T-cell (primary cell): ENCODE measurements at places on chromosomes 6 and 20. TPM values are rescaled to one million over a fixed set of nuclear protein-coding genes. Genes with fewer than 3 reads are reported as not detected.

Gene ZNF451
- total RNA-seq: 124 TPM

Gene SLC24A3
- total RNA-seq: 0.07 TPM

Gene TMEM74B
- total RNA-seq: not detected

GRCh38 chr6:142284419-142284818 lies 17.4 kb upstream of the ADGRG6 start:
- no peaks in the 10 kb centered on the region for H3K36me3 ChIP-seq
- H3K4me3 ChIP-seq: no peak overlapping the region
- H3K27me3 ChIP-seq: no peaks in the 10 kb centered on the region
- no peak overlapping the region for H3K27ac ChIP-seq

Gene SLC17A3
- not detected for total RNA-seq

DNA sequence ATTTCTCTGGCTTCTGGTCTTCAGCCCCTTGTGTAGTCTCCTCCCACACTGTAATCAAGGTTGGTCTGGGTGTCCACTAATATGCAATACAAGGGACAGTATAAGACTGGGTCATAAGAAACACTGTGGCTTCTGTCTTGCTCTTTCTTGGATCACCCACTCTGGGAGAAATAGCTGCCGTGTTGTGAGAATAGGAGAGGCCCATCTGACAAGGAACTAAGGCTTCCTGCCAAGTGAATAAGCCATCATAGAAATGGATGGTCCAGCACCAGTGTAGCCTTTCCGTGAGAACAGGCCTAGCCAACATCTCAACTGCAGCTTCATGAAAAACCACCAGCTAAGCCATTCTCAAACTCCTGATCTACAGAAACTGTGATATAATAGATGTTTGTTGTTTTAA lies 23.3 kb downstream of the BAG2 start:
- no peaks in the 10 kb centered on the region for H3K36me3 ChIP-seq
- no peak for DNase-seq
- no peaks in the 10 kb centered on the region for H3K4me1 ChIP-seq
- H3K27ac ChIP-seq: no peak overlapping the region
- H3K4me3 ChIP-seq: no peak overlapping the region
- no peaks in the 10 kb centered on the region for H3K27me3 ChIP-seq

- H3K36me3 ChIP-seq: no peaks in the 10 kb centered on the region
- no peak overlapping the region for H3K27ac ChIP-seq
- H3K4me3 ChIP-seq: no peak overlapping the region
- H3K4me1 ChIP-seq: peaks cover 13% of the 10 kb centered on the region
- H3K27me3 ChIP-seq: no peaks in the 10 kb centered on the region
Measured at GRCh38 chr6:20426177-20427082, 24.8 kb downstream of the E2F3 start.

Gene ZC3H12D
- 107 TPM for total RNA-seq

GRCh38 chr20:37518059-37518458 lies 3.0 kb upstream of the NNAT start:
- no peak overlapping the region for H3K4me3 ChIP-seq
- no peak overlapping the region for H3K27ac ChIP-seq
- no peak for DNase-seq

DNA sequence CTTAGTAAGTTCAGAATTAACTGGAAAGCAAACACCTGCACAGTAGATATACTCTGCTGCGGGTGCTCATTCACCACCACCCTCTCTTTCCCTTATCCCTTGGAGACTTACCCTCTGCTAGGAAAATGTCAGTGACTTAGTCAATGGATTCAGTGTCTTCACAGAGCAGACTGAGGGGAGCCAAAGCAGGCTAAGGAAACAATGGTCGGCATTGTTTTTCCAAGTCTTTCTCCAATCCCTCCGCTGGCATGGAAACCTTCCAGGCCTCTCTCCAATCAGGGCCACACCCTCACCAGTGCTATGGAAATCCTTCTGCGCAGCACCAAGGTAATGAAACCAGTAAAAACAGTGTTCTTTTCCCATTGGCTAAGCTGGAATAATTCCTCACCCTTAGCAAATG lies 531.2 kb downstream of the TFAP2B start:
- no peak overlapping the region for H3K4me3 ChIP-seq
- DNase-seq: no peak
- H3K4me1 ChIP-seq: no peaks in the 10 kb centered on the region

DNA sequence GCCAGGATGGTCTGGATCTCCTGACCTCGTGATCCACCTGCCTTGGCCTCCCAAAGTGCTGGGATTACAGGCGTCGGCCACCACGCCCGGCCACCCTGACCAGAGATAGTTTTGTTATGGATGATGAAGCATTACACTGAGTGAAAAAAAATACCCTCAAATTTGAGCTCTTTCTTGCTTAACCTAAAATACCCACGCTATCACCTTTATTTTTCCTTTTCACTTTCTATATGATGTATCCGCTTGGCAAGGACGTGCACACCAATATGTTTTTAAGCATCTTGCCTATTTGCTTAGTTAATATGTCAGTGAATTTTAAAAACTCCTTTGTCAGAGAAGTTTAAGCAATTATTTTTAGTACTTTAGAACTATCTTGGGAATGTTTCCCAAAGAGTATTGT lies 150.4 kb downstream of the INSM1 start:
- no peaks in the 10 kb centered on the region for H3K27me3 ChIP-seq
- no peak overlapping the region for H3K27ac ChIP-seq
- DNase-seq: no peak
- no peak overlapping the region for H3K4me3 ChIP-seq
- H3K4me1 ChIP-seq: no peaks in the 10 kb centered on the region
